ENCODE measurements at places on chromosomes 7 and 10. TPM values are rescaled to one million over a fixed set of nuclear protein-coding genes. Genes with fewer than 3 reads are reported as not detected.

The MRPS33 gene
- 55.8 TPM for total RNA-seq

The TET1 gene
- total RNA-seq = 3.1 TPM

The ATE1 gene
- total RNA-seq = 35.6 TPM

The KAT6B gene
- 24.2 TPM for total RNA-seq

Data from G401 (cell line).